ENCODE measurements at places on chromosomes 13 and 19.

DNA sequence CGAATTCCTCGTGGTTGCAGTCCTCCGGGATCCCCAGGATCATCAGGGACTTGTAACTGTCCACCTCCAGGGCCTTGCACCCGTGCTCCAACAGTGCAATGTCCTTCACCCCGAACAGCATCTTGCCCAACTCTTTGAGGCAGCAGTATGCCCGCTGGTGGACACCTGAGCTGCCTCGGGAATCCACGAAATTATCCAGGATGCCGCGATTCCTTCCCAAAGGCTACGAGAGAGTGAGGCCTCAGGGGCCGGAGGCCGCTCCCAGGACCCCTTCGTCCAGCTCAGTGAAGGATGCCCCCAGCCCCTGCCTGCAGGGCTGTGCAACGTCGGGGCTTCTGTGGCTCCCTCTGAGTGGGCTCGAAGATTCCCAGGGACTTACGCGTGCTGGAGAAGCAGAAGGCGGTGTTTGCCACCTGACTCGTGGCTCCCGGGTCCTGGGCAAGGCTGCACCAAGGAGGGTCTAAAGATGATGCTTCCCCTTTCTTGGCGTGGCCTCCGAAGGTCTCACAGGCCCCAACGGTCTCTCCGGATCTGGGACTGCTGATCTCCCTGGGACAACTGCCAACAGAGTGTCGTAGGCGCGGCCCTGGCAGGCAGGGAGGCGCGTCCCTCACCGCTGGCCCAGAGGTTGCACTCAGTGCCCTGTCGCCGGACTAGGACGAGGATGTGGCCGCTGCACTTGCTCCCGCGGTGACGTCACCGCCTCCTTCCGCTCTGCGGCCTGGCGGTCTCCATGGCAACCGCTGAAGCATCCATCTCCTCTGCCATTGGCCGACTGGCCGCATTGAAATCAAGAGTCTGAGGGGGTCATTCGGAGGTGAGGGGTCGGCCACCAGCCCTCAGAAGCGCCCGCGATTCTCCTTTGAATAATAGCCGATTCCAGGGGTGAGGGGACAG lies at the start of gene PNMA8C:
Gene PNMA8C, minus strand, starts transcription at position 698 of the 897 bp plus-strand sequence. Its CDS starts 577 bp downstream, at position 121.
- DNase-seq: no peak

GRCh38 chr19:33767898-33768413 lies 28.7 kb upstream of the KCTD15 start:
- DNase-seq: no peak

DNA sequence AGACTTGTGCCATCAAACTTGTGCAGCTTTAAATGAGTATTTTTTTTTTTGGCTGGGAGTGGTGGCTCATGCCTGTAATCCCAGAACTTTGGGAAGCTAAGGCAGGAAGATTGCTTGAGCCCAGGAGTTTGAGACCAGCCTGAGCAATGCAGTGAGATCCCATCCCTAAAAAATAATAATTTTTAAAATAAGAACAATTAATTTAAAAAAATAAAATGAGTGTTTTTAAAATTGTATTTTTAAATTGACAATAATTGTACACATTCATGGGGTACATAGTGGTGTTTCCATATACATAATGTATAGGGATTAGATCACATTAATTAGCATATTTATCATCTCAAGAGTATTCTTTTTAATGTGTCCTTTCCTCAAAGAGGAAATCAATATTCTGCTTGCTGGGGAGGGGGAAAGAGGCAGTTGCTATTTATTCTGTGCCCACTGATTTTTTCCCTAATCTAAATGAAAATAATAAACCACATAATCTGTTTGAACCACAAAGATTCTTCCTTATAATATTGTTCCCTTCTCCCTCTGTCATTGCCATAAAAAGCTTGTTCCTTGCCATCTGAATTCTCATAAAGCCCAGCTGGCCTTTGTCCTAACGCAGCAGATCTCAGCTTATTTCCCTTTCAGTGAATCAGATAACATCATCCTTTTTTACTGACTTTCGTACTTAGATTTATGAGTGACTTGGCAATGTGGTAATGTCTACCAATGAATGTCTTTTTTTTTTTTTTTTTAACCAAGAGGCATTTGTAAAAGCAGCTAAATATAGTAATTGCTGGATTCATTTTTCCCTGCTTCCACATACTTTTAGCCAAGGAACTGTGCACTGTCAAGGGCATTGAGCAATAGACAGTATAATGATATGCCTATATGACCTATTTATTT lies 81.8 kb upstream of the RUBCNL start:
- no peak for DNase-seq

- no peak for DNase-seq
Observed at GRCh38 chr19:5112681-5113575, 144.0 kb downstream of the KDM4B start.

- DNase-seq: no peak
Observed at GRCh38 chr19:54431255-54431838, 16.1 kb downstream of the TTYH1 start.

- no peak for DNase-seq
Observed at GRCh38 chr13:93430381-93430780, 203.8 kb downstream of the GPC6 start.
